HFFc6 (cell line): ENCODE measurements at places on chromosomes 2 and 18.

GRCh38 chr2:210593166-210593565 is 36.8 kb downstream of the CPS1 start:
- DNase-seq = no peak

- DNase-seq = no peak
These were observed 94.7 kb upstream of the EFEMP1 start for GRCh38 chr2:56018267-56018666.

GRCh38 chr18:76451396-76452331 is 43.4 kb downstream of the ZNF516 start:
- no peak for DNase-seq

- no peak for DNase-seq
These were observed 421.8 kb upstream of the CDH7 start for GRCh38 chr18:65329010-65329409.

DNA sequence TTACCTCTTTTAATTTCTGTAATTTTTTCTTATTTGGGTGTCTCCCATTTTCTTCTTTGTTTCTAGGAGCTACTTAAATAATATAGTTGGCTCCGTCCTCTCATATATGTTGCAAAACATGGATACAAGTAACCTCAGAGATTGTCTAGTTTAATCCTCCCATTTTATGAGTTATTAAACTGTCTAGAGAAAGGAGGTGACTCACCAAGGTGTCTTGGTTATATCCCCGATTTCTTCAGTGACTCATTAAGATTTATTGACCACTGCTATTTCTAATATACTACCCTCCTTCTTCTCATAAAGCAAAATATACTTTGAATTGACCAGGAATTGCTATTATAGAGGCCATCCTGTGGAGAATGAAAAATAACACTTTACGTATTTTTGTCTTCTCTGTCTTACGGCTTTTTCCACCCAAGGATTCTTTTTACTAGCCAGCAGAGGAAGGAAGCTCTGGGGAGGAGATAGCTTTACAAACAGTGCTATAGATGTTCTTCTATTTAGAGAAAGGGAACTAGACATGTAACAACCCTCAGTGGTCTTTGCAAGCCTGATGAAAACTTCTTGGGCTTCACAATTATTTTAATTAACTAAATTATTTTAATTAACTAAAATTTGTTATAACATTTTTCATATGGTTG is 300.4 kb upstream of the TNP1 start:
- no peak for DNase-seq

DNA sequence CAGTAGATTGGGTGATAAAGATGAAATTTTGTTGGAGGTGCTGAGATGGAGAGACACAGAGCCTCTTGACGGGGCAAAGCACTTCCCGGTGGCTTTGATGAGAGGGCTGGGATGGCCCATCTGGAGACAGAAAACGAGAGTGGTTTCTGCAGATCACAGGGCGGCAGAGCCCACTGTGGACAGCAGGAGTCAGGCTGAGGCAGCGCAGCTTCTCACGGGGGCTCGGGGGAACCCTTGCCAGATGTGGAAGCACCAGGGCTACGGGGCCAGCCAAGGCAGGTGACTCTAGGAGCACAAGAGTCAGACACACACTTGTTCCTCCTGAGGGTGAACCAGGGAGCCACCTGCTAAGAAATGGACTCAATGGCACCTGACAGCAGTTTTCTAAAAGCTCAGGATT is 78.5 kb downstream of the TPO start:
- DNase-seq = no peak

GRCh38 chr2:132479155-132479554 is 62.5 kb downstream of the GPR39 start:
- no peak for DNase-seq

GRCh38 chr2:146990311-146991054 is 854.3 kb upstream of the ACVR2A start:
- no peak for DNase-seq

GRCh38 chr18:75211002-75211621 is 515 bp downstream of the TSHZ1 start:
- DNase-seq = no peak

DNA sequence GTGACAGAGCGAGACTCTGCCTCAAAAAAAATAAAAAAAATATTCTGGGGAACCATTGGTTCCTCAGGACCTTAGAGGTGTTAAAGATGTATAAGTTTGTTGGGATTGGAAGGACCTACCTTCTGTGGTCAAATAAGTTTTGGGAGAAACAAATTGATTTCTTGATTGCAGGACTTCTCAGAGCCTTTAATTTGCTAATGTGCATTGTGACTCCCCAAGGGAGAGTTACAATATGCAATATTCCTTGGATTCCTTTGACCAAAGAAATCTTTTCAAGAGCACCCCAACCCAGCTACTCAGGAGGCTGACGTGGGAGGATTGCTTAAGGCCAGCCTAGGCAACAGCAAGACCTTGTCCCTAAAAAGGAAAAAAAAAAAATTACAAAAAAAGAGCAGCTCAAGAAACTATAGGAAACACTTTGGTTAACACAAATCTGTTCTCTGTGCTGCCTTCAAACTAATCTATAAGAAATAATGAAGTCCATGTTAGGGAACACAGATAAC is 6.5 kb downstream of the NAGK start:
- no peak for DNase-seq

DNA sequence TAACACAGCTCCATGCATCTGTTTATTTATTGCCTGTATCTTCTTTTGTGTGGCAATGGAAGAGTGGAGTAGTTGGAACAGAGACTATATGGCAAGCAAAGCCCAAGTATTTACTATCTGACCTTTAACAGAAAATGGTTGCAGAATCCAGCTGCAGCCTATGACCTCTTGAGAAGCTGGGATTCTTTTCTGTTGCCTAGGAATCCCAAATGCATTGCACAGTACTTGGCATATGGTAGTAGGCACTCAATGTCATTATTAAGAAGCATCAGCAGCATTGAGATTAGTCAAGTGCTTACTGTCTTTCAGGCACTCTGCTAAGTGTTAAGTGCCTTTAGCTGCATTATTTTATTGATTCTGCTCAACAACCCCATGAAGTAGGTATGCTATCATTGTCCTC is 331.6 kb downstream of the CCDC85A start:
- DNase-seq = no peak

- no peak for DNase-seq
These were observed 52.0 kb upstream of the TRIM43 start for GRCh38 chr2:95539836-95540235.

DNA sequence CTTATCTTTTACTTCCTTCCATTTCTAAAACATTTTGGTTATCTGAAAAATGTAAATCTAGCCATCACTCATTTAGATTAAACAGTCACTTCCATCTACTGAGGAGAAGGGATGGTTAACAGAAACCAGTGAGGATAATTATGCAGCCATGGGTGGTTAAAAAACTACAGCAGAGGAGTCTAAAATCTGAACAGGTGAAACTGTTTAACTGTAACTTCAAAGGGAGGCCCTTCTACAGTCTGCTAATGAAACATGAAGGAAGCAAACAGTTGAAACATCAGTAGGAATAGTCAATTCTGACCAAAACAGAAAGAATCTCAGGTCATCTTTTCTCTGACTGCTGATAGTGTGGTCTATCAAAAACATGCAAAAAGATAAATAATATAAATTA is 71.0 kb downstream of the DTNB start:
- DNase-seq = no peak

GRCh38 chr2:71530211-71530610 is 76.8 kb downstream of the DYSF start:
- DNase-seq = no peak

DNA sequence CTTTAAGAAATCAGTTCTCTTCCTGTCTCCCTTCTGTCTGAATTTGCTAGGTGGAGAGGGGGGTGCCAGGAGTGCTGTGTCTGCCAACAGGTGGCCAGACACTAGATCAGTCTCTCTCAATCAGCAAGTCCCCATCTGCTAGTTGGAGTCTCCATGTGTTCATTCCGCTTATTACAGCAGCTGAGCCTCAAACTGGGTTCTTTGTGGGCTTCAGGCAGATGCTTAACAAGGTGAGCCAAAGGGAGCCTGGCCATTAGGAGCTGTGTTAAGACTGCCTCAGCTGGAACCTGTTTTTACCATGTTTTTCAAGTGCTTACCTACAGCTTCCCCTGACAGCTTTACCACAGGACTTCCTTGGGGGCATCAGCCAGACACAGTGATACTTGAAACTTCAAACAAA is 401.9 kb downstream of the LRP1B start:
- DNase-seq = no peak

DNA sequence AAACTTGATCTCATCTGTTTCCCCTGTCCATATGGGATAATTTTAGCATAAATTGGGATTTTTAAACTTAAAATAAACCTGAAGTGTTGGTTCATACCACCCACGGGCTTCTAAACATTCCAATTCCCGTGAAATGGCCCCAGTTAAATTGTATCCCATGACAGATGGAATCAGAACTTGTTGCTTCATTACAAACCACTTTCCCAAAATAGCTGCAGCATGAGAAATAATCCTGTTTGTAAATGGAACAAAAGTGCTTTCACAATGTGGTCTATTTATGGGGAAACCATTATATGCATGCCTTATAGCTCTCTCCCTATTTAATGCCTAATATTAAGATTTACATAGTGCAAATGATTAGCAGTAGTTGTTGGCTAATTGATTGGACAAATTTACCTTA is 15.9 kb downstream of the SCG2 start:
- DNase-seq = peak; percentile 56

GRCh38 chr2:28587526-28588291 is 91.8 kb downstream of the PLB1 start:
- no peak for DNase-seq

- no peak for DNase-seq
These were observed 170.6 kb upstream of the NCK2 start for GRCh38 chr2:105573910-105574655.

DNA sequence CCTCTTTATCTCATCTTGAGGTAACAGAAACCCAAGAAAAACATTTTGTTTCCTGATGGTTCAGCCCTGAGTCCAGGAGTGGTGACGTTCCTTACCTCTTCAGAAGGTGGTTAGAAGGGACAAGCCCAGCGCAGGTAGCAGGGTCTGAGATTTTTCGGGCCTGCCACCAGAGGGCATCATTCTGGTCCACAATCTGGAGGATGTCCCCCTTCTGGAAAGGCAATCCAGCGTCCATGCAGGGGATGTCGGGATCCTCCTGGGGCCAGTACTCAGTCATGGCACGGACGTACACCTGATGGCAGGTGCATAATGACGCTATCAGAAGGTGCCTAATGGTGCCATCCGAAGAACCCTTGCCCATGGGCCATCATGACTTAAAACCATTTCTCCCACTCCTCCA is 17.7 kb downstream of the MPP4 start:
- no peak for DNase-seq

GRCh38 chr2:188892636-188893035 is 81.5 kb upstream of the COL3A1 start:
- no peak for DNase-seq

DNA sequence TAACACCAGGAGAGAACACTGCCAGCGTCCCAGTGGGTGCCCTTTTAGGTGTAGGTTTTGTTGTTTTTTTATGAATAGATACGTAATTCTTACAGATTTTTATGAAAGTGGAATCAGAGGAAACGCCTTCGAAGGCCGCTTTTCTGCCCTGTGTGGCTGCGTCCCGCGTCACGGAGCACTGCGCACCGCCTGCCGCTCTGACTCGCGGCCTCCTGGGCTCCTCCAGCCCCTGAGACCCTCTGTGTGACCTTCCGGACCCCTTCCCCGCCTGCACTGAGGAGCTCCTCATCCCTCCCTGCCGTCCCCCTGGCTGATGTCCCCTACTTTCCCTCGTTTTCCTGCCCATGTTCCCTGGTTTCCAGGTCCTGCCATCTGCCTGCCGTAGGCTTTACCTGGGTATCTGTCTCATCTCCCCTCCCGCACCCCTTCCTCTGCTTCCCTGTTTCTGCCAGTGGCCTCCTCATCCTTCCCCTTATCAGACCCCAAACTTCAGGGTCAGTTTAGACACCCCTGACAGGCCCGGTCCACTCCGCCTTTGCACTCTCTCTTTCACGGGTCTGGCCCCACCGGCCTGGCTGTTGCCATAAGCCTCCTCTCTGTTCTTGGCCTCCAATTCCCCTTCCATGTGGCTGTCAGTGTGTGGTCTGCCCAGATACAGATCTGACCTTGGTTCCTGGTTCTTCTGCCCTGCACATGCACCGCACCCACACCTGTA is 32.7 kb downstream of the PDIA6 start:
- DNase-seq = no peak

GRCh38 chr2:129735576-129735975 is 243.9 kb upstream of the RAB6C start:
- no peak for DNase-seq

DNA sequence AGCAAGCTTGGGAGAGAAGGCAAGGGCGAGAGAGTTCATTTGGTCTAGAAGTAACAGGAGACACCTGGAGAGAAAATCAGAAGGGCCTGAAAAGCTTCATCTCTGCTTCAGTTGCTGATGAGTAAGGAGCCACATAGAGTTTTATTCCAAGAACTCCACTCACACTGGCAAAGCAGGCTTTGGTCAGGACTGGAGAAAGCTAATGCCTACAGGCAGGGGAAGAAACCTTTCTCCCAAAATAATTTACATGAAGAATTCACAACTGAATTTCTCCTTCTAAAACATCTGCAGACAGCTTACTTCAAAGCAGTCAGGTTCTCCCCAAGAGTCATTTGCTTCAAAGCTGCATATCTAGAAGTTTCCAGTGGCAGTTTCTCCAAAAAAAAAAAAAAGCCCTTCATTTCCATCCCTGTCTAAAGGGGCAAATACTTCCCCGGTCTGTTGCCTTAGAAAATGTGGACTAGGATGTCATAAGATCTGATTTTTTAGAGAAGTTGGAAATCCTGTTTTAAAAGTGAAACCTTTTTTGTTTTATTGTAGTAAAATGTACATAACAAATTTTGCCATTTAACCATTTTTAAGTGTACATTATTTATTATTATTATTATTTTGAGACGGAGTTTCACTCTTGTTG is 46.3 kb downstream of the TMEM247 start:
- DNase-seq = no peak

- no peak for DNase-seq
These were observed 848 bp downstream of the FAM124B start for GRCh38 chr2:224400886-224401632.

DNA sequence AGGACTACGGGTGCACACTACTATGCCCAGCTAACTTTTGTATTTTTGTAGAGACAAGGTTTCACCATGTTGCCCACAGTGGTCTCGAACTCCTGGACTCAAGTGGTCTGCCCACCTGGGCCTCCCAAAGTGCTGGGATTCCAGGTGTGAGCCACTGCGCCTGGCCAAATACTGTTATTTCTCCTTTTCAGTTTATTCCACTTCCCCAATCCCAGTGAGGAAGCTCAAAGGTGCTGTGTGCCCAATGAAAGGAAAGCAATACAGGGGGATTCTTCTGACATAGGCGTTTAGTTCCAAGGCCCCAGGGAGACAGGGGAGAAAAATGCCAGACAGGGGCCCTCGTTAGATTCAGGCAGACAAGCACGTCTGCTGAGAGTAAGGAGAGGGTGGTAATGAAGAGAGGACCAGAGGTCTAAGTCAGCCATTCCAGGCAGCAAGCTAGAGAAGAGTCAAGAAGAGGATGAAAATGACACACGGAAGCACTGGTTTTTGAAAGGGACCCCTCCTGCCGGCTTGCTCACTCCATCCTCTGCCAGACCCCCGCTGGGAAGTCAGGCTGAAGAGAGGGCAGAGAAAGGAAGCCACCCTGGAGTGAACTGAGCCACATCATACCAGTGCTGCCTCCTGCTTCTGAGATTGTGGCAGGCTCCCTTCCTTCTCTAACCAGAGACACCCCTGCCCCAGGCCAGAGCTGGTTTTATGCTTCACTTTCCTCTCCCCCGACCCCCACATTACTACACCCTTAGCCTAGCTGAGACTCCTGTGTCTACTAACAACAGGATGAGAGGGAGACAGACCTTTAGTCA is 6.7 kb downstream of the INO80C start:
- no peak for DNase-seq

- no peak for DNase-seq
These were observed 18.1 kb upstream of the ETAA1 start for GRCh38 chr2:67379048-67379447.

- DNase-seq = no peak
These were observed 311.7 kb upstream of the PKDCC start for GRCh38 chr2:41736105-41736567.
